Mammary epithelial cell (primary cell): ENCODE measurements at places on chromosomes 1 and 21. TPM values are rescaled to one million over a fixed set of nuclear protein-coding genes. Genes with fewer than 3 reads are reported as not detected.
A peak's percentile ranks its signal among the peaks of the same experiment; 100 is the strongest.

The CFAP107 gene
- not detected for polyA plus RNA-seq

The TCHH gene
- 0.02 TPM for polyA plus RNA-seq

The ZFP69 gene
- 2.1 TPM for polyA plus RNA-seq

- no peak for DNase-seq
Measured at GRCh38 chr1:101139130-101139529, 97.7 kb upstream of the S1PR1 start.

GRCh38 chr1:206517784-206518183, 10.5 kb downstream of the RASSF5 start:
- no peak for DNase-seq

The PRDM16 gene
- polyA plus RNA-seq = 0.22 TPM

DNA sequence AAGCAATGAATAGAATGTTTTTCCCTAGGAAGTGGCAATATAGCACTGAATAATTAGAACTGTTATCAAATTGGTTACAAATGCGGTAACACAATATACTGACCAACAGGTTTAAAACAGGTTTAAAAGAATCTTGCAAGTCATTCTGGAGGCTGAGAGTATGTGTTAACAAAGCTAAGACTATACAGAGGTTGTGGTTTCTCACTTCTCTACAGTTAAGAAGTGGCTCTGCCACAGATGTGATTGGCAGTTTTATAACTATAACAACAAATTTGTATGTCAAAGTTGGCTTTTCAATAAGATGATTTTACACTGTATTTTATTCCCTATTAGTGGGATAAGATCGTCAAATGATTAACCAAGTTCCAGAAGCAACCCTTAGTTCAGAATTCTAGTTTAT, 7.1 kb downstream of the ANGEL2 start:
- no peak for DNase-seq

DNA sequence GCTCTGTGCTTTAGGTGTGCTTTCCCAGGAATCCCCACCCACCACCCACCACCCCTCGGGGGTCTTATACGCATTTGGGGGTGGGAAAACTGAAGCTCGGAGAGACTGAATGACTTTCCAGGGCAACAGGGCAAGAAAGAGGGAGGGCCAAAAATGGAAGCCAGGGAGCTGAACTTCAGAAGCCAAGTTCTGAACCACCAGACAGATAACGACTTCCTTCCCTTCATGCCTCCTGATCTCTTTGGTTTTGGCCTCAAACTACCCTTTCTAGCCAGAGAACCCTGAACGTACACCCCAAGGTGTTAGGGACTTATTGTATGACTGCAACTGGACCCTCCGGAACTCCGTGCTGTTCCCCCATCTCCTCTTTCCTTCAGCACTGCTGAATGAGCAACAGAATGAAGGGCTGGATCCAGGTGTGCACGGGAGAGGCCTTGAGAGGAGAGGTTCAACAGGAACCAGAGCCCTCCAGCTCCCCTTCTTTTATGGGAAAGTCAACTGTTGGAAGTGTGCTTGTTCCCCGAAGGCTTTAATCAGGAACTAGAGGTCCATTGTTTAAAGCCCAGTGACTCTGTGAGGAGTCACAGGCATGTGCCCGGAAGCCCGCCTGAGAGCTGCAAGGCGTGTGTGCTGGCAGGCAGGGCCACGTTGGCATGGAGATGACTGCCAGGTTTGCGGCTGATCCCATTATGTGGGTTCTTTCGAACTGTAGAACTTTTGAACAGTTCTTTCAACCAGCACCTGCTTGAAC, 3.1 kb downstream of the BACE2 start:
- DNase-seq = peak; percentile 96

- no peak for DNase-seq
Measured at GRCh38 chr1:229596925-229597699, 28.8 kb downstream of the TAF5L start.

GRCh38 chr1:202163281-202164270, 3.2 kb upstream of the PTPN7 start:
- no peak for DNase-seq

The TMEM51 gene
- 14.9 TPM for polyA plus RNA-seq

DNA sequence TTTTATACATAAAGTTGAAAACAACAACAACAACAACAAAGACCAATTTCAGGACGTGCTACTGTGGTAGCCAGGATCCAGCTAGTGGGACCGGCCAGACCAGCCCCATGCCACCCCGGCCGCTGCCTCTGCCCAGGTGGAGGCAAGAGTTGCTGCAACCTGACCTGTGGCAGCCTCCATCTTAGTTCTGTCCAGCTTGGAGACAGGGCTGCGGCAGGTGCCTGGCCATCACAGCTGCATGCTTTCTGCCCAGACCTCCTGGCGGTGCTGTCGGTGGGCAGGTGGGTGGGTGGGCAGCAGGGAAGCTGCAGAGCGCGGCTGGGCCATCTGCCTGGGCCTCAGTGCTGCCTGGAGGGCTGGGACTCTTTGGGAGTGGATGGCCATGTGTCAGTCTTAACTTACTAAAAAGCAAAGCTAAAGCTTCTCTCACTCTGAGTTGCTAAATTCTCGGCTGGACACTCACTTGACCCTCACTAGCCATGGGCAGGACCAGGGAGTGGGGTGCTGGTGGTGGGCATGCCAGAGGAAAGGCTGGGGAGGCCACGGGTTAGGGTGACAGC, 38.6 kb downstream of the KIAA1614 start:
- DNase-seq = no peak

The RHOU gene
- polyA plus RNA-seq = 0.01 TPM

GRCh38 chr21:31888936-31889371, 16.1 kb downstream of the HUNK start:
- DNase-seq = no peak

The CATSPERE gene
- 0.06 TPM for polyA plus RNA-seq

- peak; percentile 1 for DNase-seq
Measured at GRCh38 chr1:49424782-49425181, 599.0 kb downstream of the AGBL4 start.

- DNase-seq = peak; percentile 25
Measured at GRCh38 chr21:37742532-37742931, 173.7 kb downstream of the KCNJ6 start.

DNA sequence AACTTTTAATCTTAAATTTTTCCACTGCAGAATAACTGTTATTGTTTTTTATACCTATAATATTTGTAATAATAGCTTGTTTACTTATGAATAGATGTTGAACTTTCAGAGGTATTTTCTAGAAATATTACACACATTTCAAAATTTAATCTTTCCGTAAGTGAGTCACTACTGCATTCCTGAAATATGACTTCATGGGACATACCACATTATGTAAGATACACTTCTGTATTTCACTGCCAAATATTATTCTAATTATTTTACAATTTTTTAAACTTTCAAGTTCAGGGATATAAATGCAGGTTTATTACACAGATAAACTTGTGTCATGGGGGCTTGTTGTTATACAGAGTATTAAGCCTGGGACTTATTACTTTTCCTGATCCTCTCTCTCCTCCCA, 2220.5 kb downstream of the NCAM2 start:
- no peak for DNase-seq

- DNase-seq = no peak
Measured at GRCh38 chr1:169330927-169331326, 36.7 kb downstream of the NME7 start.

- DNase-seq = no peak
Measured at GRCh38 chr1:35043498-35043897, 11.8 kb upstream of the ZMYM6 start.

GRCh38 chr21:37365517-37366481, 774 bp upstream of the DYRK1A start:
- DNase-seq = peak; percentile 73

DNA sequence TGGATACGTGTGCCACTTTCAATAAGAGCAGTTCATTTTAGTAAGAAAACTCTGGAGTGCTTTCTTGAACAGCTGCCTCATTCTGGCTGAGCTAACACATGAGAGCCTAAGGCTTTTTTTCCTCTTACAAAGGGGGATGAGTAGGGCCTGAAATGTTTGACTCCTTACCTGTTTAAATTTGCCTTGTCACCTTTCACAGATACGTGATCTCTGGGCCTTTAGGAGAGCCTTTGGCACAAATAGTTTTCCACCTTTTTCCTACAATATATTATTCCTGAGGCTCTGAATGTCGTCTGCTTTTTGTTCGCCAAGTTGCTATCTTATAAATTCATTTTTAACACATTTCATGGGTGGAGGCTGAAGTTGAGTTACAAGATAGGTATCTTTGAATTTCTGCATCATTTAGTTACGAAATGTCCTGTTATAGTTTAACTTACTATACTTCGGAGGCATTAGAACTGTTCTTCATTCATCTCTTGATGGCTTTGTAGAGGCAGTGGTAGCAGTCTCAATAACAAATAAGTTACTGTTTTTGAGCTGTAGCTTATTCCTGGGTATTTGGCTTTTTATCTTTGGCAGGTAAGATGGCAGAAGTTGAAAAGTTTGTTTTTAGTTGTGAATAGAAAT, 17.2 kb downstream of the UBAP2L start:
- no peak for DNase-seq

- DNase-seq = no peak
Measured at GRCh38 chr1:231557411-231557810, 28.9 kb downstream of the TSNAX start.

DNA sequence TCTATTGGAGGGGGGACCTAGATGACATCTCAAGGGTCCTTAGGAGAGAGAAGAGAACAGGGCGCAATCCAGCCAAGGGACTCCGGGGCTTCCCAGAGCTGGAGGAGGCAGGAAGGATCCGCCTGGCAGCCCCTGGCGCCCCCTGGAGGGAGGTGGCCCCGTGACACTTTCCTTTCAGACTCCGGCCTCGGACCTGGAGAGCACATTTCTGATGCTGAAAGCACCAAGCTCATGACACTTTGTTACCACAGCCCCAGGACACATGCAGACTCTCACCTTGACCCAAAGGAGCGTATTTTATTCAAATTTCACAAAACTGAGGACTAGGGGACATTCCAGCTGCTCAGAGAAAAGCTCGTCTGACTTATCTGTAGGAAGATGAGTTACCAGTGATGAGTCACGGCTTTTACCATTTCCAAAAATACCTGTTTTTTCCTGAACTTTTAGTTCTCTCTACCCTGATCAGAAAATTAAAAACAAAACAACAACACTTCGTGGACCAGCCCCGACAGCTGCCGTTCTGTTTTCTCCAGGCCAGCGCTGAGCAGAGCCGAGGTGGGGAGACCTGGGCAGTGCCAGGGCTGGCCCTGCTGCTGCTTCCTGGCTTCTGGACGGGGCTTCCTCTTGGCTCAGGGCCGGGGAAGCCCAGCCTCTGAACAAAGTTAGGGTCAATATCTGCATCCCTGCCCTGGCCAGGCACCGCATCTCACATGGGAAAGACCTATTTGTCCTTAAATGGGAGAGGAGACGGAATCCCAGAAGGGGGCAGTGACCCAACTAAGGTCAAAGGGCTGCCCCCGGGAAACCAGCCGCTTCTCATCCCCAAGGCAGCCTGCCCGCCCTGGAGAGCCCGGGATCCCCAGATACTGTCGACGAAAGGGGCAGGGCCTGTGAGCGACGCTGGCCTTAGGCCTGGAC, 21.6 kb upstream of the POFUT2 start:
- DNase-seq = no peak

- DNase-seq = no peak
Measured at GRCh38 chr1:38766125-38766524, 93.4 kb downstream of the RRAGC start.

The GSTM1 gene
- not detected for polyA plus RNA-seq

GRCh38 chr1:189669846-189670245, 807.8 kb downstream of the BRINP3 start:
- DNase-seq = no peak
